ENCODE measurements at places on chromosomes 11 and 22.

GRCh38 chr11:112797648-112798293, 163.4 kb upstream of the NCAM1 start:
- peak; percentile 70 for DNase-seq

GRCh38 chr11:13229711-13230318, 47.8 kb upstream of the BMAL1 start:
- DNase-seq: no peak

- no peak for DNase-seq
These were observed 24.0 kb upstream of the RIC3 start for GRCh38 chr11:8192896-8193209.

- no peak for DNase-seq
These were observed 30.3 kb downstream of the TNKS1BP1 start for GRCh38 chr11:57294225-57295131.

- peak; percentile 87 for DNase-seq
These were observed 5.1 kb upstream of the MYRF start for GRCh38 chr11:61747192-61747966.

GRCh38 chr11:87820011-87820410, 355.2 kb downstream of the RAB38 start:
- DNase-seq: no peak

DNA sequence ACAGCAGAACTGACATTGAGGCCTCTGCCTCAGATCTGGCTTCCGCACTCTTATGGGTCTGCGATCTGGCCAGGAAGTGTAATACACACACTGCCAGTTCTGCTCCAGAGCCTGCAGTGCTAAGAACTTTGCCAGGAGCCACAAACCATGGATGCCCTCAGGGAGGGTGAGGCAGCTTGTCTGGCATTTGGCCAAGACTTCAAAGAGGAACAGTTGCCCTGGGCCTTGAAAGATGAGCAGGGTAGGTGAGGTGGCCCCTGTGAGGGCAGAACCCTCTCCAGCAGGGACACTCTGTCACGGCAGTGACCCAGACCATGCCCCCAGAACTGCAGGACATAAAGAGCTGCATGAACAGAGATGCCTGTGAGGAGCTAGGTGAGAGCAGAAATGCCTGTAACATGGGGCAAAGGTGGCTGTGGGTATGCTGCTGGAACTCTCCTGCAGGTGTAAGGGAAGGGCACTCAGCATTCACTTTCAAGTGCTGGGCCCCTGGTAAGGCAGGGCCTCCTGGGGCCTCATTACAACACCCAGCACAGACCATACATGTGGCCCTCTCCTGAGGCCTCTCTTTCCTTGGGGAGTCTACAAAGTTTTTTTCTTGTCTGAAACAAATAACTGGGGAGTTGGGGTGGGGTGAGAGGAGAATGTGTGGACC, 47.3 kb downstream of the NEU3 start:
- no peak for DNase-seq

- peak; percentile 38 for DNase-seq
These were observed 23.1 kb downstream of the OR2AT4 start for GRCh38 chr11:75073459-75074190.

GRCh38 chr22:40015358-40015976, 20.7 kb downstream of the FAM83F start:
- DNase-seq: no peak

- DNase-seq: peak; percentile 40
These were observed 35.7 kb downstream of the CSTF3 start for GRCh38 chr11:33125611-33126010.
